ENCODE measurements at places on chromosomes 3 and 15.

DNA sequence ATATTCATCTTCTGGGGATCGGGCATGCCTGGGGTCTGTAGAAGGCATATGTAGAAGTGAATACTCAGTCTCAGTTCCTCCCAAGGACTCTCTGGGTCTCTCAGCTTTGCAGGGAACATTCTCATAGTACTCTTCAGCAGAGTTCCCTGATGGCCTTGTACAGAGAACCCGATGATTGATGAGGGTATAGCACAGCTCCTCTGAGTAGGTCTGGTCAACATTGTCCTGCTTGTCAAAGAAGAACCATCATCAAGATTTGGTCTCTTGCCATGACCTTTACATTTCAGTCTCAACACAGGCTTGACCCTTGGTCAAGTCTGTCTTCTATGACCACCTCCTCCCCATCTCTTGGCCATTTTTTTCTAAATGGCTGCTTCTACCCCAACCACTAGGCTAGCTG, 9.5 kb downstream of the GCSAM start:
- no peak for DNase-seq

GRCh38 chr3:53382106-53382505, 34.8 kb upstream of the DCP1A start:
- DNase-seq, result peak; percentile 25

GRCh38 chr15:79846539-79846938, 50.3 kb downstream of the MTHFS start:
- no peak for DNase-seq

DNA sequence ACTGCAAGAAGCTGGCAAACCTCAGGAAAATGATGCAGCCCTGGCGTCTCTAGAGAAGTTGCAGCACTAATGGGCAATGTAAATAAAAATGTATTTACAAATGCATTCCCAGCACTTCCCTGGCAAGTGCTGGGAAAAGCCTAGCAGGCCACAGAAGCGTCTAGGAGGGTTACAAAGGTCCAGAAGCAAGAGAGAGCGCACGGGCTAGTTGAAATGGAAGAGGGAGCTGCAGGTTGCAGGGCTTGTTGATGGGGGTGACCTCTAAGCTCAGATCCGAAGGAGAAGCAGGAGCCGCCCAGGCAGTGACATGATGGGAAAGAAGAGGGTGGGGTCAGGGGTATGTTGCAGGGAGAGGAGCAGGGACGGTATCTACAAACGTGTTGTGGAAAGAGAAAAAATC, 2.7 kb upstream of the KNL1 start:
- no peak for DNase-seq

GRCh38 chr3:188680189-188680588, 491.6 kb upstream of the TPRG1 start:
- peak; percentile 21 for DNase-seq

GRCh38 chr3:154191520-154191919, 70.3 kb downstream of the ARHGEF26 start:
- DNase-seq, result no peak

Data from GM23248 (cell line).